ENCODE measurements at places on chromosomes 4 and X.

GRCh38 chrX:52576946-52577345 is 60.1 kb upstream of the XAGE1B start:
- no peak for DNase-seq

GRCh38 chr4:73257234-73257633 is 1.4 kb downstream of the ANKRD17 start:
- no peak for DNase-seq

GRCh38 chrX:124341396-124342132 is 4.8 kb upstream of the SH2D1A start:
- no peak for DNase-seq

- no peak for DNase-seq
Measured at GRCh38 chrX:24498181-24498580, 33.1 kb downstream of the PDK3 start.

DNA sequence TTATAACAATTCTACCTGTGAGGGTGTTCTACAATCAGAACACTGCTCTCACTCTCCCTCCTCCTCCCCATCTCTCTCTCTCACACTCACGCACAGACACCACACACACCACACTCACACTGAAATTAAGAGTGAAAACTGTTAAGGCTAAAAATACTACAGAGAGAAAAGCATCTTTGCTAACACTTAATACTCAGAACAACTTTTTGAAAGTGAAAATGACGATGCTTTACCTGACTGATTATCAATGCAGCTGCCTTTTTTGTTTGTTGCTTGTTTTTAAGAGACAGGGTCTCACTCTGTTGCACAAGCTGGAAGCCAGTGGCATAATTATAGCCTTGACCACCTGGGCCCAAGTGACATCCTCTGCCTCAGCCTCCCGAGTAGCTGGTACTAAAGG is 222.4 kb downstream of the APBB2 start:
- no peak for DNase-seq

GRCh38 chrX:135389243-135389642 is 32.5 kb upstream of the SMIM10L2A start:
- DNase-seq = no peak

DNA sequence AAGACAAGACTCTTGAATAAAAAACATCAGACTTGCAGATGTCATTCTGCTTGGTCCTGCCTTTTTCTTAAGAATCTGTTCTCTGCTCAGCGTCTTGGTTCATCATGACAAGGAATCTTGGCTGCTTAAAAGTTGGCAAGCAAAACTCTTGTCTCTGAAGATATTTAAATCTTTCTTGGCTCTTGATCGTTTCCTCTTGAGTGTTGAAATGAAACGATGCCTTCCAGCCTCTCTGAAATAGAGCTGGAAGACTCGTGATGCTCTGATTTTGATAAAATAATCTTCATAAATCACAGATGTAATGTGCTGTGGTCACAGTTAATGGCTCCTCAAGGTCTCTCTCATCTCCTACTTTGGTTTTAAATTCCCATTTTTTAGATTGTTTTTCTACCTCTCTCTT is 39.9 kb upstream of the TMEM192 start:
- no peak for DNase-seq

DNA sequence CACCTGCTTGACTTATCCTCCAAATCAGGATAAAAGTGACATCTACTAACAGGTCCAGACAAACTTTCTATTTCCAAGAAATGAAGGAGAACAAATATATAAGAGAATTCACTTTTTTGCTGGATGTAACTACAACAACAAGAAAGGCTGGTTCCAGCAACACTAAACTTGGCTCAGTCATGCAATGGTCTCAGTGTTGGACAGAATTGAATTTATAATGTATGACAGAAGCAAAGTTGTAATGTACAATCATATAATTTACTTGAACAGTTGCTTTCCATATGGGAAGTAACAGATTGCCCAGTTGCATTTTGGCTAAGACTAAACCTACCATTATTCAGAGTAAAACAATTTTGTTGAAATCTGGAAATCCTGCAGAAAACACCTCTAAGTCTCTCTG is 183.3 kb upstream of the INTU start:
- no peak for DNase-seq

DNA sequence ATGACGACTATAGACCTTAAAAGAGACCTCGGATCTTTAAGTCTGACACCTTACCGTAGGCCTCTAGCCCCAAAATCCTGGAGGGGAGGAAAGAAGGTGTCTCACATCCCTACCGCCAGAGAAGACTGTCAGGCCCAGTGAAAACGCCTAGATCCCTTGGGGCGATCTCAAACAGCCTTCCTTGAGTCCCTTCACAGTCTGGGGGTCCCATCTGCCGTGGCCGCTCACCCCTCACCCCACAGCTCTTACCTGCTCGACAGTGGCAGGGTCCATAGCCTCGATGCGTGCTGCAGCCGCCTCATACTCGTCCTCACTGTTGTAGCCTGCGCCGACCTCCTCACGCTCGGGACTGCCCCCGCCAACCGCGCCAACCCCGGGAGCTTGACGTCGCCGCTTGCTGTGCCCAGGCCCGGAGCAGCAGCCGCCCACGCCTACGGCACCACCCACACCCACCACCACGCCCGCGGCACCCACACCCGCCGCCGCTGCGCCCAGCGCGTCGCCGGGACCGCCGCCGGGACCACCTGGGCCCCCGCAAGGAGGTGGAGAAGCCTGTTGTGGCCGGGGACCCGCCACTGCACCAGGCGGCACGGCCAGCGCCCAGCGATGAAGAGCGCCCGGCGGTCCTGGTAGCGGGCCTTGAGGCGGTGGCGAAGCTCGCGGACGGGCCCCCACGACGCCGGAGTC is 536 bp downstream of the OTUD5 start:
- no peak for DNase-seq

- DNase-seq = no peak
Measured at GRCh38 chrX:108090491-108091263, 665 bp downstream of the PSMD10 start.

All from GM12892 (cell line).